ENCODE measurements at places on chromosomes 7 and 10. TPM values are rescaled to one million over a fixed set of nuclear protein-coding genes. Genes with fewer than 3 reads are reported as not detected.

DNA sequence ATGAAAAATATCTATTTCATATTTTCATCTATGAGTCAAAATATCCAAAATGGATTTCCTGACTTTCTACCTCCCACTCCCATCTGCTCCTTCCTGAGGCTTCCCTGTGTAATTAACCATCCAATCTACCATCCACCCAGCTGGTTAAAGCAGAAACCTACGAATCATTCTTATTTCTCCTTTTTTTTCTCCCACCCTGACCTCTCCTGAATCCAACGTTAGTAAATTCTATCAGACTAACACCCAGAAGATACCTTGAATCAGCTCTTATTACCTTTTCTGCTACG, 3.7 kb upstream of the LIPF start:
- H3K4me3 ChIP-seq, result no peak overlapping the region
- H3K4me1 ChIP-seq, result peaks cover 6% of the 10 kb centered on the region
- H3K27me3 ChIP-seq, result no peaks in the 10 kb centered on the region
- no peak overlapping the region for H3K27ac ChIP-seq
- DNase-seq, result no peak

GPR158 gene
- not detected for total RNA-seq

PRTFDC1 gene
- not detected for total RNA-seq

- H3K36me3 ChIP-seq, result no peaks in the 10 kb centered on the region
- no peak for DNase-seq
- H3K27ac ChIP-seq, result no peak overlapping the region
Observed at GRCh38 chr10:25175527-25176420, 973 bp downstream of the GPR158 start.

CALHM1 gene
- not detected for total RNA-seq

- H3K36me3 ChIP-seq, result peaks cover 53% of the 10 kb centered on the region
- DNase-seq, result no peak
- H3K27me3 ChIP-seq, result no peaks in the 10 kb centered on the region
- H3K27ac ChIP-seq, result peak overlapping the region; percentile 76
Observed at GRCh38 chr10:125086691-125087090, 73.7 kb downstream of the CTBP2 start.

SPAM1 gene
- total RNA-seq, result not detected

ZNF138 gene
- 5.4 TPM for total RNA-seq

ORAI2 gene
- 15.4 TPM for total RNA-seq

GRCh38 chr10:108471420-108471819, 1306.9 kb upstream of the SORCS1 start:
- H3K4me1 ChIP-seq, result no peaks in the 10 kb centered on the region
- H3K36me3 ChIP-seq, result peaks cover 5% of the 10 kb centered on the region
- no peak for DNase-seq
- no peak overlapping the region for H3K4me3 ChIP-seq
- no peaks in the 10 kb centered on the region for H3K27me3 ChIP-seq

- H3K36me3 ChIP-seq, result no peaks in the 10 kb centered on the region
- no peak overlapping the region for H3K27ac ChIP-seq
- H3K4me3 ChIP-seq, result no peak overlapping the region
- peaks cover 98% of the 10 kb centered on the region for H3K27me3 ChIP-seq
- H3K4me1 ChIP-seq, result no peaks in the 10 kb centered on the region
Observed at GRCh38 chr7:35480806-35481205, 214.1 kb downstream of the HERPUD2 start.

GRCh38 chr7:22442882-22443369, 57.1 kb downstream of the STEAP1B start:
- no peak overlapping the region for H3K4me3 ChIP-seq
- H3K27me3 ChIP-seq, result no peaks in the 10 kb centered on the region
- no peak overlapping the region for H3K27ac ChIP-seq
- no peak for DNase-seq

- no peak overlapping the region for H3K4me3 ChIP-seq
- peaks cover 6% of the 10 kb centered on the region for H3K36me3 ChIP-seq
- no peak overlapping the region for H3K27ac ChIP-seq
- H3K27me3 ChIP-seq, result no peaks in the 10 kb centered on the region
Observed at GRCh38 chr7:133971625-133972024, 155.5 kb upstream of the LRGUK start.

DNA sequence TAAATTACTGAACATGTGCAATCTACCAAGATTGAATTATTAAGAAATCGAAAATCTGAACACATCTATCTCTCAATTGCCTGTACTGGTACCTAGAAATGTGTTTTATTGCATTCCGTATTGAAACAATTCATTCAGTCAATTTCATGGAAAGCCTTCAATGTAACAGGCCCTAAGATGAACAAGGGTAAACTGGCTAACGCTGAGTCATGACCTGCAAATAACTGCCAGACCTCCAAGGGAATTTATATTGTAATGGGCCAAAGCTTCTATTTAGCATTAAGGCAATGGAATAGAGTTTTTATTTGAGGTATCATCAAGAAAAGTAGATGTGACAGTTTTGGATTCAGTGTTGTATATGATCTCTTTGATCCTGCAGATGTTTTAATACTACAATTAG, 49.9 kb upstream of the CD36 start:
- no peak overlapping the region for H3K4me3 ChIP-seq
- no peak for DNase-seq

DYDC2 gene
- total RNA-seq, result not detected

NPC1L1 gene
- not detected for total RNA-seq
